ENCODE measurements at places on chromosomes 1 and 21. TPM values are rescaled to one million over a fixed set of nuclear protein-coding genes. Genes with fewer than 3 reads are reported as not detected.

SPATA45 gene
- not detected for total RNA-seq

KISS1 gene
- not detected for total RNA-seq

SLC22A15 gene
- total RNA-seq: 32.4 TPM

NRDC gene
- total RNA-seq: 168 TPM

GRCh38 chr1:152170287-152170905, 11.4 kb upstream of the RPTN start:
- no peak for DNase-seq

DNA sequence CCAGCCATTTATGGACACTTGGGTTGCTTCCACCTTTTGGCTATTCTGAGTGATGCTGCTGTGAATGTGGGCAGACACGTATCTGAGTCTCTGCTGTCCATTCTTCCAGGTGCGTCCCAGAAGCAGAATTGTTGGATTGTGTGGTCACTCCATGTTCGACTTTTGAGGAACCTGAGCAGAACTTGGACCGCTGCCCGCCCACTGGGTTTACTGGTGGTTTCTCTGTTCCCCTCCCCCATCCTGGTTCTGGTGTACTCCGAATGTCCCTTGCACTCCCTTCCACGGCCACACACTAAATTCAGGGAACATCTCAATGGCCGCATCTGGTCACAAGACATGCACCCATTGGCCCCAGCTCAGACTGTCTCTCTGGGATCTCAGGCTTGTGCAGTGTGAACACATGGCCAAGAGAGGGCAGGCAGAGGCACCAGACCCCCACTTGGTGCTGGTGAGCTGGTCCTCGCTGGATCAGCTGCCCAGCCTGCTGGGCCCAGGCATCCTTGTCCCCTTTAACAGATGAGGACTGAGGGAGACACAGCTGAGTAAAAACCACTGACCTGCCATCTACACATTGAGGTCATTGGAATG, 565.1 kb downstream of the NPHP4 start:
- DNase-seq: no peak

DNA sequence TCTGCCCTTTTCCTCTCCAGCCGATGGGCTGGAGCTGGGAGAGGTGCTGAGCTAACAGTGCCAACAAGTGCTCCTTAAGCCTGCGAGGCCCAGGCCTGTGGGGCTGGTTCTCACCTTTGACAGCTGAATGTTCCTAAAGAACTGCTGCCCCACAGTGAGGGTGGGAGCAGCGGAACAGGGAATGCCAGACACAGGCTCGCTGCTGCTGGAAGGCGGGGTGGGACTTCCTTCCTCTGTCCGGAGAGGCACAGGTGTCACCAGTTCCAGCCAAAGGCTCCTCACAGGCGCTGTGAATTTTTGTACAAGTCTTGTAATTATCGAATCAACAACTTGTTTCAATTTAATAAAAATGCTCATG, 47.1 kb downstream of the COQ8A start:
- no peak for DNase-seq

- DNase-seq: no peak
Observed at GRCh38 chr1:116503546-116504307, 67.1 kb downstream of the CD58 start.

GRCh38 chr1:234924450-234925355, 203.9 kb downstream of the TOMM20 start:
- no peak for DNase-seq

DNA sequence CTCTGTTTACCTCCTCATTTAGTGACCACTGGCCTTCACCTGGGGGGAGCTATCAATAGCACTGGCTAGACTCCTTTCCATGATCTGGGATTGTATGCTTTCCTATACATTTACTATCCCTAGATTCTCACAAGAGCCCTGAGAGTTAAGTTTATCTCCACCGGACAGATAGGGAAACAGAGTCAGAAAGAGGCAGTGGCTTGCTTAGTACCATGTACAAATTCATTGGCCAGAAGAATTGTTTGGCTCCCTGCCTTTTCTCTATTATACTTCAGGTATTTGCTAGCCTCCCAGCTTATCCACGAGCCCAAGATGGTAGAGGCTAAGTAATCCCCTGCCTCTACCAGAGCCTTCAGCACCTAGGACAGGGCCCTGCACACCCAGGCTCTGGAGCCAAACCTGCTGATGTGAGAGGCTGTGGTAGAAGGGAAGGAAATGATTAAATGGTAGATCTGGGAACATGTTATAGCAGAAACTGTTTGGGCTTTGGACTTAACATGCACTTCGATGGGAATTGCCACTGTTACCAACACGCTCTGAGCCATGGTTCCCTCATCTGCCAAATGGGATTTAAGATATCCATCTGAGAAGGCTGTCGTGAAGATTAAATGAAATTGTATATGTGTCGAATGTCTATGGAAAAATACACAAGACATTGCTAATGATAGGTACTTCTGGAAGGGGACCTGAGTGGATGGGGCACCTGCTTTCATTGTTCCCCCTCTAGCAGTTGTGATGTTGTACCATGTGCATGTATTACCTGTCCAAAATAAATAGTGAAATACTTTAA, 3.1 kb upstream of the BLACAT1 start:
- peak; percentile 79 for DNase-seq

- no peak for DNase-seq
Observed at GRCh38 chr1:202624781-202625108, 85.5 kb downstream of the SYT2 start.

GRCh38 chr1:193609592-193609991, 423.2 kb upstream of the B3GALT2 start:
- DNase-seq: no peak

DNA sequence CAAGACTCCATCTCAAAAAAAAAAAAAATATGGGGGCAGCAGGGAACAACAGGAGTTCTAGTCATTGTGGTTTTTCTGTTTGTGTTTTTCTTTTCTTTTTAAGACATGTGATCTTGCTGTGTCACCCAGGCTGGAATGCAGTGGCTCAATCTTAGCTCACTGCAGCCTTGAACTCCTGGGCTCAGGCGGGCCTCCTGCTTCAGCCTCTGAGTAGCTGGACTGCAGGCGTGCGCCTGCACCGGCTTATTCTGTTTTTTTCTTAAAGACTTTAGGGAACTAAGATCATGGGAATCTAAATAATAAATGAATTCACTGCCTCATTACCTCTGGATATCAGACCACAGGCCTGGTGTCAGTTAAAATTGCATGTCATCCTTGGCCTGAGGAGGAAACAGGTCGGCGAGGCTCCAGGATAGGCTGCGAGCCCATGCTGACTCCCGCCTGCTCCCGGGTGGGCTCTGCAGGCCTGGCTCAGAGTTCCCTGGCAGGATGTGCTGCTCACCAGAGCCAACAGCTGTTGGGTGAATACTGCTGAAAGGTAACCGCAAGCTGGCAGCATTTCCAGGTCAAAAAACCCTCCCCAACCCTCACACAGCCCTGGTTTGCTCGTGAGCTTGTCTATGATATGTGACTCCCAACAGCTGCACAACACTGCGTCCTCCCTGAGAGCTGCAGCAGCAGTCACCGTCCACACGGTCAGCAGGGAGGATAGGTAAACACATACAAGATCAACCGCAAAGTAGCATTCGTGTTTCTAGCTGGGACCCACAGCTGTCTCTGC, 58.1 kb downstream of the SCCPDH start:
- peak; percentile 23 for DNase-seq

GRCh38 chr1:182739545-182739944, 50.0 kb upstream of the NPL start:
- no peak for DNase-seq

Measured in MCF 10A (cell line).